GM23248 (cell line): ENCODE measurements at places on chromosomes 7 and 10. TPM values are rescaled to one million over a fixed set of nuclear protein-coding genes. Genes with fewer than 3 reads are reported as not detected.

ZNF488 gene
- not detected in 2 replicates for total RNA-seq

GNGT1 gene
- not detected in 2 replicates for total RNA-seq

- DNase-seq: peak; percentile 55
Measured at GRCh38 chr7:99372275-99373090, 2.0 kb upstream of the ARPC1B start.

- DNase-seq: peak; percentile 44
Measured at GRCh38 chr10:3548702-3549101, 236.3 kb downstream of the KLF6 start.

- DNase-seq: peak; percentile 39
Measured at GRCh38 chr7:135194494-135195095, 16.7 kb downstream of the WDR91 start.

GRCh38 chr7:80929619-80930018 lies 10.8 kb upstream of the SEMA3C start:
- DNase-seq: peak; percentile 72
